ENCODE measurements at places on chromosomes 2 and 18. TPM values are rescaled to one million over a fixed set of nuclear protein-coding genes. Genes with fewer than 3 reads are reported as not detected.

DNA sequence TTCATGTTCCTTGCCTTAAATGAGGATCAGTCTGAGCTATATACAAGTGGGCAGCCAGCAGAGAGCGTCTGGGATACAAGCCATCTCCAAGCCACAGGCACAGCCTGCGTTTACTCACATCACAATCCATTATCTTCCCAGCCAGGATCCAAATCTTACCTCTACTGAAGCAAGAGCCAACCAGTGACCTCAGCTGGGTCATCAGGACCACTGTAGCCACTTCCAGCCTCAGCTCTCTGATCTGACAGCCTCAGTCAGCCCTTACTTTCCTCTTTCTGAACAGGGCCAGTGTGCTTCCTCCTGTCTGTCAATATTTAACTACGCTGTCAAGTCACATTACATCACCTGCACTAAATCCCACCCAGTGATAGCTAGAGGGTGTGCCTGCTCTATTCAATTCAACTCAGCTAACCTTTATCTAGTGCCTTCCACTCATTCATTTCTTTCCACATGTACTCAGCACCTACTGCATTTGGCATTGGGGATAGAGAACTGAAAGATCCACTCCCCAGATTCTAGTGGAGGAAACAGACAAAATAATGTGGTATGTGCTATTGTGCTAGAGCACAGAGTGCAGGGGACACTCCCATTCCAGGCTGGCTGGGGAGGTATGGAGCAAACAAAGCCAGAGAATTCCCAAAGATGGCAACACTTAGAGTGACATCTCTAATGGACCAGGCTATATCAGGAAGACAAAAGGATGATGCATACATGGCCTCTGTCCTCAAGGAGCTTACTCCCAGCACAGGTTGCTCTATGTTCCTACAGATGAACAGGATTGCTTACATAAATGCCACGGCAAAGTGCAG is 146.5 kb downstream of the NCKAP5 start:
- no peak overlapping the region for H3K27ac ChIP-seq
- no peaks in the 10 kb centered on the region for H3K27me3 ChIP-seq
- H3K36me3 ChIP-seq, result no peaks in the 10 kb centered on the region
- no peak overlapping the region for H3K4me3 ChIP-seq
- DNase-seq, result no peak

DNA sequence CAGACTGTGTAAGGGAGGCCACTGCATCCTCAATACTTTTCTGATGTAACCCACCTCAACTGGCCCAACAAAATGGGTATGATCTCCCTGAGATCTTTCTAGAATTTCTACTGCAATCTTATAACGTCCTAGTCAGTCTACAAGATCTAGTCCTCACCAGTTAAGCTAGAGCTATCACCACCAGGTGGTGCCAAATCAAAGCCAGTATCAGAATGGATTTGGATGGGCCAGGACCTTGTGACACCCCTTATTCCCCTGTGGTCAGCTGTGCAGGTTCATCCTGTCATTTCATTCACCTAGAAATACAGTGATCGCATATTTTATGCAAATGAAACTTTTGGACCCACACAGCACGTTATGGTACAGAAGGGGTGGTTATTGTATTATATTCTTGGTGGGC is 90.3 kb downstream of the OLA1 start:
- no peak overlapping the region for H3K27ac ChIP-seq
- H3K4me1 ChIP-seq, result peaks cover 17% of the 10 kb centered on the region
- H3K36me3 ChIP-seq, result no peaks in the 10 kb centered on the region
- H3K4me3 ChIP-seq, result no peak overlapping the region
- H3K27me3 ChIP-seq, result no peaks in the 10 kb centered on the region

DNA sequence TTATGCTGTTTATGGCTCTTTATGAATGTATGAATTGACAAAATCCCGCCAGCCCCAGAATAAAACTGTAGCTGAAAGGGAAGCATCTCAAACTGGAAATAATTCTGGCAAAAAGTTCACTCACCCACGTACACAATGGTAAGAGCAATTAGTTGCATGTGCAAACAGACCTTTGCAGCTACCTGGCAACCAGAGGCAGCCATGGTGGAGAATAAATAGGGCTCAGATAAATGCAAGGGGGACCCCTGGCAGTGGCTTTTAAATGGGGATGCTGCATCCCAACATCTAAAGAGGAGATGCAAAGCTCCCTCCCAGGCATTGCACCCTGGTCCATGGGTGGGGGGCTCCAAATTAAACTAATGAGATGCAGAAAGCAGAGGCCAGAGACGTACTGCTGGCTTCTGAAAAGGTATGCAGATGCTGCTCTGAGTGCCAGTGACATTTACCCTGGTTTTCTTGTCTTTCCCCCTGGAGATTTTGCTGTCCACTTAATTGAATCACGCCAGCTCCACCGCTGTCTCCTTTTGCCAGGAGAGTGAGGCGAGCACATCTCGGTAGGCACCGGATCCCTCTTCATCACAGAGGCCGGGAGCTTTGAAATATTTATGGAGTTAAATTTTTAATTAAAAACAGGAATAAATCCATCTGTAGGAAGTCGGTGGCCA is 126.6 kb upstream of the NRP2 start:
- no peaks in the 10 kb centered on the region for H3K4me1 ChIP-seq
- H3K27me3 ChIP-seq, result no peaks in the 10 kb centered on the region
- no peak overlapping the region for H3K27ac ChIP-seq
- no peak overlapping the region for H3K4me3 ChIP-seq
- DNase-seq, result no peak

DNA sequence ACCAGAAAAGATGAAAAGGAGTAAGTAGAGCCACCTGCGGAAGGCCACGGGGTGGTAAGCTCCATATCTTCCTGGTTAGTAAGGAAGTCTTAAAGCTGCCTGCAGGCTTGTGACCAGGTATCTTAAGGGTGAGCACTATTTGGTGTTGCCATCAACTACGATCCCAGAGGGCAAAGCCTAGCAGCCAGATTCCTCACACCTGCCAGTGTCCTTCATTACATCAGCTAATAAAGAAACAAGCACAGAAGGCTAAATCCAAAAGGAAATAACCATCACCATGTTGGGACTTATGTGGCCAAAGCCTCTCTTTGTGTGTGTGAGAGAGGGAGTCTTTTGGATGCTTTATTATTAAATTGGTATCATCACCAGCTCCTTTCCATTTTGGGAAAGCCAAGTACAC is 123.5 kb downstream of the ALK start:
- no peaks in the 10 kb centered on the region for H3K27me3 ChIP-seq
- H3K4me3 ChIP-seq, result no peak overlapping the region
- no peaks in the 10 kb centered on the region for H3K36me3 ChIP-seq
- H3K27ac ChIP-seq, result no peak overlapping the region
- no peaks in the 10 kb centered on the region for H3K4me1 ChIP-seq

The GRP gene
- 3.5 TPM for total RNA-seq

The KCNJ3 gene
- 1.1 TPM for total RNA-seq

The TFPI gene
- 62.2 TPM for total RNA-seq
